Fibroblast of skin of right quadriceps (primary cell): ENCODE measurements at places on chromosomes 5 and 9.

GRCh38 chr5:158410976-158411375 is 552.0 kb upstream of the CLINT1 start:
- peak; percentile 70 for DNase-seq

GRCh38 chr5:53403758-53404157 is 76.7 kb upstream of the FST start:
- peak; percentile 81 for DNase-seq

DNA sequence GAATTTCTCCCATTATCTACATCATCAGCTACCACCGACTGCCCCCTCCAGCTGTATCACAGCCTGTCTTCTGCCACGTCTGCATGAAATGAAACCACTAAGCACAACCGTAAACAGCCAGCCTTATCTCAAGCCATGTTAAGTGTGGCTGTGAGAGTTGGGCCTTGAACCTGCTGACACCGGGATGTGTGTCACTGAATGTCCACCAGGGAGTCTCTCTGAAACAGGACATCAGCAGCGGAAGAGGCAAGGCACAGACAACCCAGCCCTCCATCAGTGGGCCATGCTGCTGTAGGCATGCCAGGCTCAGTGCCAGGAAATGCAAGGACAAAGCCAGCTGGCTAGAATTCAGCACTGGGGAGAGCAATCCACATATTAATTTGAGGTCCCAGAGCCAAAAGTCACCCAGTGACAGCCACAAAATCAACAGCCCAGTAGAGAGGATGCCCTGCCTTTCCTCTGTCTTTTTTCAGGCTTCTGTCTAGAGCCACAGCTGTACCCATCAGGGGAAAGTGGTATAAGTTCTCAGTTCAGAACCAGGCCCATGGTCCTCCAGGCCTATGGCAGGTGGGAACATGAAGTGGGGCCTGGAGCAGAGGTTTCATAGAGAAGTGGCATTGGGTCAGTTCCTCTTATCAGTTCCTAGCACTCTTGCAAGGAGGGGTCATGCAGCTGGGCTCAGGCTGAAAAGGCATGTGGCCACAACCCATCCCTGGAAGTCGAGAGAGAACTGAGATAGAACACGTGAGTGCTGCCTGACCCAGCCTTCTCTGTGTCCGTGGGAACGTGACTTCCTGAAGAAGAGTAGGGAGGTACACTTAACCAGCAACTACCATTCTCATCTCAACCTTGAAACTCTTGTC is 199.4 kb downstream of the ESM1 start:
- peak; percentile 13 for DNase-seq

- no peak for DNase-seq
Observed at GRCh38 chr5:174065528-174066197, 20.2 kb downstream of the NSG2 start.

DNA sequence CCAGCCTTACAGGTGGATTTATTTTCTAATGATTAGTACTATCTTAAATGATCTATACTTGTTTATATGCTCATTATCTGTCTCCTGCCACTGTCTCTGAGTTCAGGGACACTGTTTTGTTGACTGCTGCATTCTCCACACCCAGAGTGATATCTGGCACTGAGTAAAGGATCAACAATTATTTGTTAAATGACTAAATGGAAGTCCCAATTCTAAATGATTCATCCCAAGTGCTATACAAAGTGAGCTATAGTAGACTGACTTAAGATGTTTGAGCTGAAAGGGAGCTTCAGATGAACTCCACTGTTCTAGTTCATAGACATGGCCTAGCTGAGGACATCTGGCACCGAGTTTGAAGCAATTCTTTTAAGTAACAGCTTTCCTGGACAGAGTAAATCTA is 40.5 kb downstream of the ITGA2 start:
- DNase-seq, result no peak

- DNase-seq, result no peak
Observed at GRCh38 chr9:109797509-109797908, 17.5 kb downstream of the PALM2AKAP2 start.

DNA sequence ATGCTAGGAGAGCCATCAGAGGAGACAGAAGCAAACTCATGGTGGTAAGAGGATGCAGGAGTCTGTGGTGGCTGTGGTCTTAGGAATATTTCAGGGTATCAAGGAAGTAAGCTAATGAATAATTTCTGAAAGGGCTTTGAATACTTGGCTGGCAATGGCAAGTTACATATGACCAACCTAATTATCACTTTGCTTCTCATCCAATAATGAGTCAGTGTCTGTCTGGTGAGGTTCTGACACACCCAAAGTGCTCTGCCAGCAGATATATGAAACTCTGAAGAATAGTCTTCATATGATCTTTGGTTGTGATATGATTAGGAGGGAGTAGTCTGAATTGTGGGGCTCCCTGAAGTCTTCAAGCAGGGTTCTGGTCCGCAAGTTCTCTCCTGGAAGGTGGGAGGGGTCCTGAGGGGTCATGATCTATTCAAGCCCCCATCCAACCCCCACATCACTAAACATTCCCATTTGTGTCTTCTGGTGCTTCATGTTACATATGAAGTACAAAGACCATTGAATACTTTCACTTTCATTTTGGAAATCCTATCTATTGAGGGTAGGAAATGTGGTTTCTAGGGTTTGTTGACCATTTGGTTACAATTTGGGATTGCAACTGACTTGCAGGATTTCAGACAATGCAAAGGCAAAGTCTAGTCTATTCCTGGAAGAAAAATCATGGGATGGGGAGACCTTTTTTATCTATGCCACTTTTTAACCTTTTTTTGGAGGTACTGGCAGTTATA is 199.9 kb upstream of the CDKN2B start:
- peak; percentile 58 for DNase-seq

- peak; percentile 64 for DNase-seq
Observed at GRCh38 chr5:142322747-142323479, 1.9 kb downstream of the SPRY4 start.

DNA sequence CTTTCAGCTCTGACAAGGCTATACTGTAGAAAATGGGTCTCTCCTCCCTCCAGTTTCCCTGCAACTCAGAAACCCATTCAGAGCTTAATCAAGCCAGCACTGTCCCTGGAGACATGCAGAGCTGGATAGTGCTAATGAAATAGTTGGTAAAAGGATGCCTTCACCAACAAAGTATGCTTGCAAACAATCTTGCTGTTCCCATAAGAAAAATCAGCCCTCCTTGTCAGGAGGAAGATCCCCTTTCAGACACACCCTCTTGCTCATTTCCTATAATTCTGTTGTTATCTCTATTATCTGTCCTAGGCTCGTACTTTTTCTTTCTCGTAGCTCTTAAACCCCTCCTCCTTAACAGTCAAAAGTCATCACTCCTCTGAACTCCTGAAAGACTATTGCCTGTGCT is 9.9 kb upstream of the OSMR start:
- DNase-seq, result peak; percentile 69

DNA sequence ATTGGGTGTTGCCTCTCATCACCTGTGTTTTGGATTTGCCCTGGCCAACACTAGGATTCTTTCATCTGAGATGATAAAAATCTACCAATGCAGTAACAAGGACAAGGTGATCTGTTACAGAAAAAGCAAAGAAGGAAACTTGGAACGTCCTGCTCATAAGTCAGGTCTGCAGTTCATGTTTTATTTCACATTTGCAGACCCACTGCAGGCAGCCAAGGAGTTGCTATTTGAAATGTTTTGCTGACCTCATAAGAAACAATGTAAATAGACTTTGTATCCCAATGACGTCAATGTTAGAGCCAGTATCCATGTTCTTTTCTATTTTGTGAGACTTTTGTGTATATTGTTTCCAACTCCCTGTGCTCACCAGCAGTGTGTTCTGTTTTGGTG is 312.9 kb downstream of the DEPDC1B start:
- DNase-seq, result no peak

GRCh38 chr5:68384936-68385594 is 169.5 kb downstream of the PIK3R1 start:
- no peak for DNase-seq

DNA sequence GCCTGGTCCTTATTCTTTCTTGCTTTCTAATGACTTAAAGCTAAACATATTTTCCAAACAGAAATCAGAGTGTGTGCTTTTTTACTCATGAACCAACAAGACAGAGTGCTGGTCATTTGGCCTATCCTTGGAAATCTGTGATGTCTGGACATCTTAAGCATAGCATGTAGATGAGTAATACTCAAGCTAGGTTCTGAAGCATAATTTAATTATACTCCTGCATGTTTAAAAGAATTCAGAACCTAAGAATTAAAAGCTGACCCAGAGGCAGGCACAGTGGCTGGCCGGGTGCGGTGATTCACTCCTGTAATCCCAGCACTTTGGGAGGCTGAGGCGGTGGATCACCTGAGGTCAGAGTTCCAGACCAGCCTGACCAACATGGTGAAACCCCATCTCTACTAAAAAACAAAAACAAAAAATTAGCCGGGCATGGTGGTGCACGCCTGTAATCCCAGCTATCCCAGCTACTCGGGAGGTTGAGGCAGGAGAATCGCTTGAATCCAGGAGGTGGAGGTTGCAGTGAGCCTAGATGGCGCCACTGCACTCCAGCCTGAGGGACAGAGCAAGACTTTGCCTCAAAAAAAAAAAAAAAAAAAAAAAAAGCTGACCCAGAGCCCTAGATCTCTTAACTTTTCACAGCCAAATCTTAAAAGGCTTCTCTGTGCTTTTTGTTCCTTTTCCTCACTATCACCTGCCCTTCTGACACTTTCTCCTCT is 16.2 kb upstream of the TJP2 start:
- DNase-seq, result peak; percentile 23

DNA sequence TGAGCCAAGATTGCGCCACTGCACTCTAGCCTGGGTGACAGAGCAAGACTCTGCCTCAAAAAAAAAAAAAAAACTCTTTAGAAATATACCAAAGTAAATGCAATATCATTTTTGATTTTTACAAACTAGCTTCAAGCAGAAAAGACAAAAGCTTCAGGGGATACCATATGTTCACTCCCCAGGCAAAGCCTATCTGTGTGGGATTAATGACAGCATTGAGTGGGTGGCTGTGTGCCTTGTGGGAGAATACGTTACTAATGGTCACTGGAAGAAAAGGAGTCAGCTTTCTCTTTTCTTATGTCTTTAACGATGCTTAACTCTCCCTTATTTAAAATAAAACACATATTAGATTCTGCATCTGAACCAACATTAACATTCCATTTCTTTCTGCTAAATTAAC is 1.9 kb downstream of the PCA3 start:
- no peak for DNase-seq

DNA sequence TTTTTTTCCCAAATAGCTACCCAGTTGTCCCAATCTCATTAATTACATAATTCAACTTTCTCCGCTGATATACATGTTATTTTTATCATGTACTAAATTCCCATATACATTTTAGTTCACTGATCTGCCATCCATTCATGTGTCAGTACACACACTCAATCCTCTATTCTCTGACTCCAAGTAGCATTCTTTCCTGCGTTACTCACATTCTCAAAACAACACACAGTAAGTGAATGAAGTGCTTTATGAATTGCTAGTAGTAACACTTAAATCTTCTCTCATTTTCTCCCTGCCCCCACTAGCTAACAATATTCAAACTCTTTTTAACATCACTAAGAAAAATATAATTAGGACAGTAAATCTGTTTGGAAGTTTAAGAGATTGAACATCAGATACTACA is 8.9 kb downstream of the ZNF366 start:
- peak; percentile 77 for DNase-seq

DNA sequence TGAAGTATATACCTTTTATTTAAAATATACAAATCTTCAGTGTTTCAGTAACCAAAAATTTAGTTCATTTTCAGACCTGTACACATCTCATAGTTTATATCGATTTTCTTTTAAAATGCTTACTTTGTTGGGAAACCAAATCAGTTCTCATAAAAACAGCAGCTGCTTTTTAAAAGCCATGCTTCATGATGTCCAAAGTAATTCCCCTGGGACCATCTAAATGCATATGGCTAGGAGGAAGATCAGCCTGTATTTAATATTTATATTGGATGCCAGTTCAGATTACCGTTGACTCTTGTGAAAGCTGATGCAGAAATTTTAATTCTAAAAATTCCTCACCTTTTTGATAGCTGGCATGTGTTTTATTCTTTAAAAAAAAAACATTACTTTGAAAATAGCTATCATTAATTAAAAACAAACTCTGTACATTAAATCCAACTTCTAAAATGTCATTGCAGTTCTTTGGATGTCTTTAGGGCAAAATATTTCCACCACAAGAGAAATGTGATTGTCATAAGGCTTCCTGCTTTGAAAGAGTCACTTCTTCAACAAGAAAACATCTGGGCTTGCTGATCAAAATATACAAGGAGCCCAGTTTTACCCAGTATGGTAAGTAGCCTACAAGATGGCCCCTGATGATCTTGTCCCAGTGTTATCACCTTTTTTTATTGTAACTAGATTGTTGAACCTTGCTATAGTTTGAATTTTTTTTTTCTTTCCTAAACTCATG is 1242.9 kb upstream of the CDH6 start:
- no peak for DNase-seq

DNA sequence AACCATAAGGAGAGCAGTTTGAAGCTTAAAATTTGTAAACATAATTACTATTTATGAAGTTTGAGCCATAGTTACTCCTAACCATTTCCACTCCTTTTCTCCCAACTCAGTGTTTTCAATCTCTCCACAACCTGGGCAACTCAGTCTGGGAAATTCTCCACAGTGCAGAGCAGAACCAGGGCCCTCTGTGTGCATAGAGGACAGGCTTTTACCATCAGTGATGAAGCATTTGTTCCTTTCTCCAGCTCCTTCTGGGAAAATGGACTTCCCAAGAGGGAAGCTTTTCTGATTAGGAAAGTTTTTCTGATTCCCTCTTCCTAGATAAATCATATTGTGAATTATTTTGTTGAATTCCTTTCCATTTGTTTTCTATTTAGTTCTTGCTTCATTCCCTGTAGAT is 132.3 kb upstream of the MPDZ start:
- DNase-seq, result no peak

DNA sequence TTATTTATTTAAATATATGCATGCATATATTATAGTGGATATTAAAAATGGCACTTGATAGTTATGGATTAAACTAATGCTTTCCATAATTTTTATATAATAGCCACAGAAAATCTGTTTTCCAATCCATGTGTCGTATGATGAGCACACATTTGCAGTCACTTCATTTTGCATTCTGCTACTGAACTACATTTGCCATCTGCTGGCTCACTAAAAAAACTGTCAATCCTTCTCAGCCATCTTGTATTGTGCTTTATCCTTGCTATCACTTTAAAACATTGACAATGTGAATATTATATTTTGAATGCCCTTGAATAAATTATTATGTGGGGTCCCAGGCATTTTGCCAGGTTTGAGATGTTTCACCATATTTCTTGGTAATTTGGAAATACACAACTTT is 586.6 kb downstream of the DNAH5 start:
- DNase-seq, result no peak

DNA sequence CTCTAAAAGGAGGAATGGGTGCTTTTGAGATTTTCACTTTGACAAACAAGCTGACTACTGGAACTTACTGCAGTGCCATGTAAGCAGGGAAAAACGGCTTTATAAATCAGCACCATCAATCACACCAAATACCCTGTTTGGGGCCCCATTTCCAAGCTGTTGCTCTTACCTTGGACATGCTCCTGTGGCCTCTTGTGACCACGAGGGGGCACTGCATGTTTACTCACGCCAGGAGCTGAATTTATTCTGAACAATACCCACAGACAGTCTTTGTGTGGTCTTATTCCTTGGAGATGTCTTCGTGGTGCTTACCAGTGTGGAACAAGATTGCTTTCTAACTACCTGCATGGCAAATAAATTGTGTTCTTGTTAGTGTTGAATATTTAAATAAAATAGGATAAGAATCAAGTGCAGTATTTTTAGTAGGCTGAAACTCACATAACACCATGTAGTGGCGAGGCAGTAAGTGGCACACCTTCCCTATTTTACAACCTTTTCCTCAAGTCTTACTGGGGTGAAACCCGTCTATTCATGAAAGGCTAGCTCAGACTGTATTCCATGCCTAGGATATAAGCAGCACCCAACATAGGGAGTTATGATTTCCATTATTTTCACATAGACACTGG is 155.5 kb upstream of the NMUR2 start:
- DNase-seq, result peak; percentile 57
